ENCODE measurements at places on chromosomes 2 and 18. TPM values are rescaled to one million over a fixed set of nuclear protein-coding genes. Genes with fewer than 3 reads are reported as not detected.

ELOA2 gene
- not detected for total RNA-seq

FBXO48 gene
- 0.34 TPM for total RNA-seq

ABHD3 gene
- 4.3 TPM for total RNA-seq

RGPD3 gene
- total RNA-seq = 0.17 TPM

SCYGR6 gene
- total RNA-seq = not detected

KIF5C gene
- 0.09 TPM for total RNA-seq

CCDC141 gene
- total RNA-seq = 3.7 TPM

CASP10 gene
- total RNA-seq = 36.3 TPM

FAM228A gene
- 0.43 TPM for total RNA-seq

AFF3 gene
- total RNA-seq = not detected

GNAL gene
- total RNA-seq = 0.26 TPM
